ENCODE measurements at places on chromosomes 6 and 20.

DNA sequence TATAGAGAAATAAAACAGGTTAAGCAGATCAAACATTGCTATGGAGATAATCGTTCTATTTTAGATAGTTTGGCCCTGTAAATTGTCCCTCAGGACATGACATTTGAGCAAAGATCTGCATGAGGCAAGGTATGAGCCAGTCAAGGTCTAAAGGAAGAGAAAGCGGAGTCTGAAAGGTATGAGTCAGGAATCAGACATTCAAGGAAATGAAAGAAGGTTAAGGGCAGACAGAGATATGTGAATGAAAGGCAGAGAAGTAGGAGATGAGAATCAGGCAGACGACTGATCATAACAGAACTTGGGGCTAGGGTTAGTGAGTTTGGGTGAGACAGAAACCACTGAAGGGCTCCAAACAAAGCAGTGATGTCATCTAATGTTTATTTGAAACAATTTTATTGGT lies 775.8 kb downstream of the MAFB start:
- no peak for DNase-seq

GRCh38 chr6:22764496-22764895 lies 195.1 kb downstream of the HDGFL1 start:
- DNase-seq = no peak

DNA sequence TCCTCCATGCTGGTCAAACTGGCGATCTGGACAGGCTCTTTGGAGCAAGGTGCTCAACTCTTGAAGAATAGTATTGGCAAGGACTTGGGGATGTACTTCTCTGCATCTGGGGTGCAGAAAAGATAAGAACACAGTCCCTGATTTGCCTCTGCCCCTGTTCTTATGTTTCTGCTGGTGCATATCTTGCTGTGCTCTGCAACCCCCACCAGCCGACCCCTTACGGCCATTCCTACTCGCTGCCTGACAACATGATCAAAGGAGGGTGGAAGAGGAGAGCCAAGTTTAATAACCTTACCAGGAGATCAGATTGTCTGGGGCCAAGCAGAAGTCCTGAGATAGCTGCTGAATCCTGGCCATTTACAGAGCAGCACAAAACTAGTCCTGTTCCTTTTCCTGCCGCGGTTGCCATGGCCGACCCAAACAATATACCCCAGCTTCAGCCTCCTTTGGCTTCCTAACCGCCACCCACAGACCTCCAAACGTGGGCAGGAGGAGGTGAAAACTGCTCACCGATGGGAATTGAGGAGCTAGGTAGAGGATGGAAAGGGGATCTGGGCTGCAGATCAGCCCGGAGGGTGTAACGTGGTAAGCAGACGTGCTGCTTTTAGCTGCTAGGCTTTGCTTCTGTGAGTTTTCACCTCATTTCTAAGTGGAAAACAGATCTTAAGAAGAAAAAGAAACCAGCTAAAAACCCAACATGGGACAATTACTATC lies 60.9 kb downstream of the ATXN1 start:
- no peak for DNase-seq

- DNase-seq = no peak
These were observed 441.8 kb upstream of the DEFB115 start for GRCh38 chr20:30815577-30816181.

DNA sequence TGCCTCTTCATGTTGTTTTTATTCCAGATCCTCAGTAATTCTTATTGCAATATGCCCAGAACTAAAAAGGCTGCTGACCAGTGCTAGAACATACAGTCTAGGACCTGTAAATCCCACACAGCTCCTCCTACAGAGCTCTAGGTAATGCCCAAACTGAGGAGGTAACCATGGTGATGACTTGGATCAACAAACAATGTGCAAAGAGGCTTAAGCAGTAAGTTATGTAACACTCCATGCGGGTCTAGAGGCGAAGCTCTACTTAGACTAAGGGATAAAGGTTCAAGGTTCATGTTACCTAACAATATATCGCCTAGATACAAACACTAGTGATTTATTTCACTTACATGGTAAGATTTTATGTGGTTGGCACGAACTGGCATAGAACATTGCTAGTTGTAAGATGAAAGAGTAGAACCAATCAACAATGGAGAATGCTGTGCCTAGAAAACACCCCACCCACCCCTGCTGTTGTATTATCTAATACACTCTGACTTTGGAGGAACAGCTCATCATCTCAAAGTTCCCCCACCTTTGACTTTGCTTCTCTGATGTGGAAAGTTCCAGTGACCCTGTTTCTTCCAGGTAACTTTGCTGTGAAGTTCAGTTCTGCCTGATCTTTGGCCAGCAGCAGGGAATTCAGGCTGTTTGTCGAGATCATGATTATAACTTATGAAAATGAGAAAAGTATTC lies 242.4 kb downstream of the ALDH8A1 start:
- no peak for DNase-seq

- DNase-seq = no peak
These were observed 287.7 kb downstream of the ALDH8A1 start for GRCh38 chr6:134662077-134662700.

- no peak for DNase-seq
These were observed 34.0 kb downstream of the SYNDIG1 start for GRCh38 chr20:24503352-24503931.

- DNase-seq = no peak
These were observed 1.4 kb downstream of the PHACTR1 start for GRCh38 chr6:12718015-12718414.

DNA sequence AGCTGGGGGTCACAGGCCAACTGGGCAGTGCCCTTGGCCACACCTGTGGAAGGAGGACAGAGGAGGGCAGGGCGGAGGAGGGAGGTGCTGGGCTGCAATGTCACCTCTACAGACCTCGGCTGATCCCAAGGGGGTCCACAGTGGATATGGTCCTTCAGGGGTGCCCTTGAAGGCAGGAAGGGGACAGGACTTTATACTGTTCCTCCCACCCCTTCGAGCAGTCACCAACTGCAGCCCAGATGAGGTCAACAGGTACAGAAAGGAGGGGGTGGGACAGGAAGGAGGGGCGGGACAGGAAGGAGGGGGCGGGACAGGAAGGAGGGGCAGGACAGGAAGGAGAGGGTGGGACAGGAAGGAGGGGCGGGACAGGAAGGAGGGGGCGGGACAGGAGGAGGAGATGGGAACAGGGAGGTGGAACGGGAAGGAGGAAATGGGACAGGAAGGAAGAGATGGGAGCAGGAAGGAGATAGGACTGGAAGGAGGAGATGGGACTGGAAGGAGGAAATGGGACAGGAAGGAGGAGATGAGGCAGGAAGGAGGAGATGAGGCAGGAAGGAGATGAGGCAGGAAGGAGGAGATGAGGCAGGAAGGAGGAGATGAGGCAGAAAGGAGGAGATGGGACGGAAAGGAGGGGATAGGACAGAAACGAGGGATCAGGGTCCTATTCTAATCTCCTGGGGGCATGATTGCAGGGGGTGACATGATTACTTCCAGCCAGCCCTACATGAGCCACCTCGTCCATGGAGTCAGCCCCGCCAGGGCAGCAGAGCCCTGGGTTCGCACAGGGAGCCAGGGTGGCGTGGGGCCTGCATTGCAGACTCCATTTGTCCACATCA lies 19.4 kb upstream of the MRGBP start:
- DNase-seq = no peak

DNA sequence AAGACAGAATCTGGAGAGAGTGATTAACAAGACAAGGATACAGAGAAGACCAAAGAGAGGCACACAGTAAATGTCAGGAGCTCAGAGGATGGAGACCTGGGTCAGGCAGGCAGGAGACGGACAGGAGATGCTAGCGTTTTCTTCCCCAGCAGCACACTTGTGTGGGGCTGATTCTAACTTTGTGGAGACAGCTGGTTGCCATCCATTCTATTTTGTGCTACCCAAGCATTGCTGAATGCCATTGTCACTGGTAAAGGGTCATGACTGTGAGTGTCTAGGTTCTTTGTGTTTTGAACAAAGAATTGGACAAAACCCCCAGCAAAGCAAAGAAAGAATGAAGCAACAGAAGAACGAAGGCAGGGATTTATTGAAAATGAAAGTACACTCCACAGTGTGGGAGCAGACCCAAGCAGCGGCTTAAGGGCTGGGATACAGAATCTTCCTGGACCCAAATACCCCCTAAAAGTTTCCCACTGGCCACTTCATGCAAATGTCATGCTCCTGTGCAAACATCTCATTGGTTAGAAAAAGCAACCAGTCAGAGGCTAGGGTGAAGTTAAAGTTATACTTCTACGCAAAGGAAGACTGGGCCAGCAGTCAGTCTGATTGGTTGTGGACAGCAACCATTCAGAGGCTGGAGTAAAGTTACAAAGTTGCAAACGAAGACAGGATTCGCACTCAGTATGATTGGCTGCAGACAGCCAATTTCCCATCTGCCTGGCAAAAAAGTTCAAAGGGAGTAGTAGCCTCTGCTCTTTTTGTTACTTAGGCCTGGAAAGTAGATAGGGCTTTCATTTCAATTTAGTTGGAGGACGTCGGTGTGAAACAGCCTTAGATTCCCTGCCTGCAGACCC lies 17.5 kb downstream of the PTK7 start:
- no peak for DNase-seq

DNA sequence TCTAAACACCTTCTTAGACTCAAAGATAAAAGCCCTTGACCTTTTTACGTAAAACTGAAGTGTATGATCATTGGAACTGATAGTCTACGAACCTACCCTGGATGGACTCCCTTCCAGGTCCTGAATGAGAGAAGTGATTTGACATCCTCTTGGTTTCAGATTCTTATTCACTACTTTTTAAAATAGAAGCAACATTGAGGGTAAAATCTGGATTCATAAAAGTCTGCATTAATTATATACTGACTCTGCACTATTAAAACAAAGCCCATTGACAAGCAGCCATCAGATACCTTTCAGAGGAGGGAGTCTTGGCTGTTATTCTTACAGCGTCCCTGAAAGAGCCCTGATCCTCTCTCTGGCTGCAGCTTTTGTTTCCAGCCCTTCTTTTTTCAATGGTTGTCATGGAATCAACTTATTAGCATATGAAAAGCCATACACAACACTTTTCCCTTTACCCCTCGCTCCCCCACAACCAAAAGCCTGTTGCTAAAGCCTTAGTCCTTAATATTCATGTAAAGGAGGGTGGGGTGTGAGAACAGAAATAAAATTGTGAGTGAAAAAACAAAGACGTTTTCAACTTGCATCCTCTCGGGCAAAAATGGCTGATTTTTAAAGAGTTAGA lies 270.0 kb upstream of the MARCKS start:
- DNase-seq = no peak

GRCh38 chr6:137434640-137435039 lies 59.6 kb downstream of the OLIG3 start:
- no peak for DNase-seq

GRCh38 chr6:11272491-11273192 lies 40.2 kb upstream of the NEDD9 start:
- no peak for DNase-seq

- no peak for DNase-seq
These were observed 73.1 kb downstream of the TPBG start for GRCh38 chr6:82436740-82437139.

GRCh38 chr20:2729791-2730190 lies 37.2 kb downstream of the EBF4 start:
- no peak for DNase-seq

- DNase-seq = no peak
These were observed 24.4 kb downstream of the SERAC1 start for GRCh38 chr6:158143700-158144099.

Data from stimulated activated CD8-positive, alpha-beta memory T cell treated with anti-CD3 and anti-CD28 coated beads, Interleukin-12 subunit alpha, Interleukin-12 subunit beta, amount 100 ng/mL, for 1 hour (primary cell).